ENCODE measurements at places on chromosomes 1 and 21.

DNA sequence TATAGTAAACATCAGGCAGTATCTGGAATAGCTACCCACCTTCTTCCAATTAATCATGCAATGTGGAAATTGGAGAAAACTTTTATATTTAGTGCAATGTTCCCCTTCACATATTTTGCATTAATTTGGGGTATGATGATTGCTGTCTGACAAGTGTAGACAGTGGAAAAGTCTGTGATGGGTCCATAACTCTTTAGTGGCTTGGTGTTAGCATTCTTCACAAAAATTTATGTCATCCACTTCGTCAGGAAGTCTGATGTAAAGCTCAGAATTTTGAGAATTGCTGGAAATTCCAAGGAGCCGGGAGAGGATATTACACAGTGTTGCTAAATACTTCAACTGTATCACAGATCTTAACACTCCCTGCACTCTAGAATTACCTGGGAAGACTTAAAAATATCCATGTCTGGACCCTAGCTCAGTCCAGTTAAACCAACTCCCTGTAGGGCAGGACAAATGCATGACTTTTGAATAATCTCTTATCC, 549.7 kb upstream of the PLXNA2 start:
- no peak for DNase-seq

- no peak for DNase-seq
Observed at GRCh38 chr21:16534408-16535101, 804.8 kb downstream of the USP25 start.

GRCh38 chr1:210692796-210693195, 364.1 kb downstream of the HHAT start:
- DNase-seq = peak; percentile 61

- no peak for DNase-seq
Observed at GRCh38 chr21:42683371-42684108, 30.1 kb downstream of the PDE9A start.

DNA sequence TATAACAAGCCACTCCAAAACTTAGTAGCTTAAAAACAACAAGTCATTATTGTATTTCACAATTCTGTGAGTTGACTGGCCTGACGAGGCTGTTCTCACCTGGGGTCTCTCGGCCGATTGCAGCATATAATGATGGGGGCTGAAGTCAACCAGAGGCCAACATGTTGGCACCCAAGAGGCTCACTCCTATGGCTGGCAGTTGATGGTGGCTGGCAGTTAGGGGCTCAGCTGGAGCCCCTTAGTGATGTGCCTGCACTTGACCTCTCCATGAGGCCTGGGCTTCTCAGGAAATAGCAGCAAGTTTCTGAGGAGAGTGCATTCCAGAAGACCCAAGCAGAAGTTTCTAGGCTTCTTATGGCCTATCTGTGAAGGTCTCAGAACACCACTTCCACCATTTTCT, 459.4 kb downstream of the NPHP4 start:
- no peak for DNase-seq

- DNase-seq = no peak
Observed at GRCh38 chr1:10696977-10697376, 99.5 kb downstream of the CASZ1 start.

DNA sequence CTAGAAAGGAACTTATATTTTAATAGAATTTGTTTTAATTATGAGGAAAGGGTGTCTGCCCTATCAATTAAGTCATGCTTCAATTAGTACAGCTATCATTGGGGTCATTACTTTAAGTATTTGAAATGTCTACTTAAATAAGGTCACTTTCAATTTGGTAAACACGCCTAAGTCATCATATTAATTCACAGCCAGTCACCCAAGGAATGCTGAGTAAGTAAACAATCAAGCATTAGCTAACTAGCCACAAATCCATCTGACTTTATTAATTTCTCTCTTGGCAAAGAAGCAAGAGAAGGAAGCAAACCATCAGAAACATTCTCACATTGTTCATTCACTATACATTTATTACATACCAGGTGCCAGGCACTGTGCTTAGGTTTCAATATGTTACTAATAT, 1.2 kb upstream of the LRRC52 start:
- no peak for DNase-seq

GRCh38 chr21:16185766-16186165, 456.0 kb downstream of the USP25 start:
- DNase-seq = no peak

DNA sequence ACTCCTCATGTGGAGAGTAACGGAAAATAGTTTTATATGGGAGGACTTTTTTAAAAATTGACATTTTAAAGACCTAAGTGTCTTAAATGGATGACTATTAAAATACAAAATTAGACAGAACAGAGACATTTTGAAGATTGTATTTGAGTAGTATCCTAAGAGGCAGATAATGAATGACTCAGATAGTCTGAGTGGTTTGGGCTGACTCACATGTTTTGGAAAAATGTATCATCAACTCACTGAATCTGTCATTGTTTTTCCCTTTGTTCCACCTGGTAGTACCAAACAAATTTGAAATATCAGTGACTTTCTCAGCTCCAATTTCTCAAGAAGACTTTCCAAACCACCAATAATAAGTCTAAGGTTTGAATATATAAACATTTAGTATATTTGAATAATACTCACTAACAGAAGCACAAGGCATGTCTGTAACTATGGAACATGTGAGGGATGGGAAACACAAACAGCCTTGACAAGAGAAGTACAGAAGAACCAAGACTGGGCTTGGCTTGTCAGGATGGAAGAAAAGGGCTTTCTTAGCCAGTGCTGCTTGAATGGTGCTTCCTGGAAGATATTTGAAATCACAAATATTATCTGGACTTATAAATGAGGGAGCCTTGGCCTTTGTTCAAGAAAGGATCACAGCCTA, 90.6 kb downstream of the SGIP1 start:
- DNase-seq = no peak

- no peak for DNase-seq
Observed at GRCh38 chr1:150557065-150557600, 7.9 kb downstream of the ADAMTSL4 start.
